ENCODE measurements at places on chromosomes 16 and 17. TPM values are rescaled to one million over a fixed set of nuclear protein-coding genes. Genes with fewer than 3 reads are reported as not detected.

ATP1B2 gene
- 29.1 TPM for polyA plus RNA-seq

WFIKKN2 gene
- 1.2 TPM for polyA plus RNA-seq

SOX15 gene
- polyA plus RNA-seq: 1.9 TPM

IGF2BP1 gene
- polyA plus RNA-seq: 30.0 TPM

RASD1 gene
- polyA plus RNA-seq: 2.5 TPM

NUP88 gene
- 66.8 TPM for polyA plus RNA-seq

STX1B gene
- 0.85 TPM for polyA plus RNA-seq

C16orf96 gene
- polyA plus RNA-seq: 0.35 TPM

MATCAP1 gene
- polyA plus RNA-seq: 43.5 TPM

KRT33B gene
- polyA plus RNA-seq: not detected

NAA38 gene
- 75.7 TPM for polyA plus RNA-seq

NEK8 gene
- polyA plus RNA-seq: 6.4 TPM

CPHXL2 gene
- not detected for polyA plus RNA-seq

CACNG4 gene
- polyA plus RNA-seq: 2.7 TPM

SLC52A1 gene
- 0.31 TPM for polyA plus RNA-seq

YBX2 gene
- 2.4 TPM for polyA plus RNA-seq

CD300A gene
- 1.8 TPM for polyA plus RNA-seq

MT4 gene
- polyA plus RNA-seq: not detected

PTGES3L gene
- polyA plus RNA-seq: 2.4 TPM

NPIPA1 gene
- 123 TPM for polyA plus RNA-seq

DNAAF8 gene
- polyA plus RNA-seq: 3.0 TPM

HOXB13 gene
- not detected for polyA plus RNA-seq

SLC12A3 gene
- 0.27 TPM for polyA plus RNA-seq

TERB1 gene
- polyA plus RNA-seq: 0.14 TPM

SLC13A2 gene
- 0.45 TPM for polyA plus RNA-seq

FAM222B gene
- polyA plus RNA-seq: 18.4 TPM

CACNA1G gene
- 23.9 TPM for polyA plus RNA-seq

KRT33A gene
- not detected for polyA plus RNA-seq

FBXL16 gene
- polyA plus RNA-seq: 1.1 TPM

HOXB5 gene
- 31.5 TPM for polyA plus RNA-seq

GCGR gene
- 0.26 TPM for polyA plus RNA-seq

ZNF646 gene
- polyA plus RNA-seq: 14.5 TPM

CYGB gene
- polyA plus RNA-seq: 34.0 TPM

KRT13 gene
- polyA plus RNA-seq: not detected

TP53TG3F gene
- polyA plus RNA-seq: not detected

UNK gene
- 48.8 TPM for polyA plus RNA-seq

KRT20 gene
- polyA plus RNA-seq: 0.26 TPM

SLFN14 gene
- polyA plus RNA-seq: 1.1 TPM

RPRML gene
- not detected for polyA plus RNA-seq

KCNJ2 gene
- 7.0 TPM for polyA plus RNA-seq

PYDC1 gene
- not detected for polyA plus RNA-seq
